Mesenteric fat pad (tissue), 1 donor: ENCODE measurements at places on chromosomes 7 and 10. TPM values are rescaled to one million over a fixed set of nuclear protein-coding genes. Genes with fewer than 3 reads are reported as not detected.

DNA sequence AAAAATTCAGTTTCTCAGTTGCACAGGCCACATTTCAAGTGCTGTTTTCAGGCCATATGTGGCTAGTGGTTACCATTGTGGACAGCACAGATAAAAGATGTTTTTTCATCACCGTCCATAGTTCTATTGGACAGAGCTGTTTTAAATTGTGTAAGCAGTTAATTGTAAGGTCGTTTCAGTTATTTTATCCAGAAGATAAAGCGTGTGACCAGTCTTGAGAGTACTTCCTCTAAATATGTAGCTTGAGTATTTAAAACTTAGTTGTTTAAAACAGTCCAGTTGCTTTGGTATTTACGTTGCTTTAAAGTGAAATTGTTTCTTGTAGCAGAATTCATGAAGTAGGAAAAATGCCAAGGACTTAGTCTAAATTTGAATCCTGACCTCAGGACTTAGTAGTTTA lies 66.9 kb downstream of the ZNRF2 start:
- no peak for DNase-seq

DNA sequence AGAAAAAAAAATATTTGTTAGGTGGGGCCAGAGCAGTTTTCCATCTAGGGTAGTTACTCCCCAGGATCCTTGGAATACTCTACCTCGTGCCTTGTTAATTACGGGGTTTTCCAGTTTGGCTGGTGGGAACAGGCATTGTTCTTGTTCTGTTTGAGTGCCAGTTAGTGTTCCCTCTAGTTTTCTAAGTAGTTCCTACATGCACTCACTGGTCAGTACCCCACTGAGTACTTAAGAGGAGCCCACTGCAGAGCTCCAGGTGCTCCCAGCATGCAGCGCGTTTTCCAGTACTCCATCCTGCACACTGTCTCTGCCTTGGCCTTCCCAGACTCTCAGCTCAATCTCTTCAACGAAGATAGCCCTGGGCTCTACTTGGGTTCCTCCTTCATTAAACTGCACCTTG lies 58.0 kb downstream of the AHCYL2 start:
- no peak for DNase-seq

GRCh38 chr7:33674804-33675411 lies 230.4 kb upstream of the BMPER start:
- no peak for DNase-seq

NUDT13 gene
- total RNA-seq, result 1.7 TPM

AMPH gene
- 16.4 TPM for total RNA-seq

GRCh38 chr7:26515314-26515842 lies 223.7 kb downstream of the SNX10 start:
- no peak for DNase-seq

GRCh38 chr7:13240349-13240748 lies 552.9 kb downstream of the ARL4A start:
- no peak for DNase-seq

GRCh38 chr10:3622427-3622826 lies 162.6 kb downstream of the KLF6 start:
- no peak for DNase-seq

- no peak for DNase-seq
These were observed 28.8 kb downstream of the XPNPEP1 start for GRCh38 chr10:109894516-109894915.

DNA sequence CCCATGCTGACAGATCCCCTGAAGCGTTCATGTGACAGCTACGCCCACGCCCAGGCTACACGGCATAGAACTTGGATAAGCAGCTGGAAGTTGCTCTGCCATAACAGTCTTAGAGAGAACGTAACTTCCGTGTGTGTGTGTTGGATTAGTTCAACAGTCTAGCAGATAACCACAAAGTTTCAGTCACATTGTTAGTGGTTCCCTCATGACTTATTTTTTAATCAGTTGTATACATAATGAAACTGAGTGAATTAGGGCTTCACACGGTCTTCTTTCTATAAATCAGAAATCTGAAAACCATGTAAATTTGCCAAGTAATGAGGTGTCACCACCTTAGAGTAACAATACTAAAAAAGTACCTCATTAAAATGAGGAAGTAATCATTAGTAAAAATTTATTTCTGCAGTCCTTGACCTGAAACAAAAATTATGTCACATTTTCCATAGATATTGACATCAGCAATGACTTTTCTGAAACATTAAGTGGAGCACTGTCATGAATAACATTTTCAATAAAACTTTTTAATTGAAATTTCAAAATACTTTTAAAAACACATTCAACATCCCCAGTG lies 21.7 kb upstream of the MACC1 start:
- DNase-seq, result no peak

DNA sequence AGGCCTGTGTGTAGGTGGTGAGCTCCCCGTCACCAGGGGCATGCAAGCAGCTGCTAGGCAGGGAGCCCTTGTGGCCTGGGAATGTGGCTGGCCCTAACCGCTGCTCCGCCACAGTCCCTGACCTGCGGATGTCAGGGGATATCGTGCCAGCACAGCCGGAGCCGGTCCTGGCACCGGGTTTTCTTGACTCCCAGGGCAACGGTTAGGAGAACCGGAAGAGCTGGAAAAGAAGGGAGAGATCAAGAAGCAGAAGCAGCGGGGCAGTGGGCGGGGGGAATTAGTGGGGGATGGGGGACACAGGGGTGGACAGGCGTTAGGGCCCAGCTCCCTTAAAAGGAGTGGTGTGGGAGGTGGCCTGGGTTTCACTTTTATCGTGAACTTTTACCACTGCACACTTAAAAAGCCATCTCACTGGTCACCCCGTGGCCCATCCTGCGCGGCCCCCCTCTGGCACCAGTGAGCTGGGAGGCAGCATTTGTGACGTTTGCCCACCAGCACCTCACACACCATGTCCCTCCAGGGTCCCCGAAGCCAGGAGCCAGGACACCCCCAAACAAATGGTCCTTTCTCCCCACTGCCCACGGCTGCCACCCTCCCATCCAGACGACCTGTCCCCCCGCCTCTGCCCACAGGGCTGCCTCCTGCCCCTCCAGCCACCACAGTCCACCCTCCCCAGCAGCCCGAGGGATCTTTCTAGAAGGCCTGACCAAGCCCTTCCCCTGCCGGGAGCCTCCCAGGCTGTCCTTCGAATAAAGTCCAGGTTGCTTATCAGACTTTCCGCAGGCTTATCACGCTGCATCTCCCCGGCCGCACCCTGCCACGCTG lies 1.8 kb upstream of the MICALL2 start:
- no peak for DNase-seq

- no peak for DNase-seq
These were observed 8.4 kb downstream of the OSBPL3 start for GRCh38 chr7:24971333-24972165.

FAM237B gene
- total RNA-seq, result not detected

GRID2IP gene
- not detected for total RNA-seq

TAC1 gene
- total RNA-seq, result 1.5 TPM

DNA sequence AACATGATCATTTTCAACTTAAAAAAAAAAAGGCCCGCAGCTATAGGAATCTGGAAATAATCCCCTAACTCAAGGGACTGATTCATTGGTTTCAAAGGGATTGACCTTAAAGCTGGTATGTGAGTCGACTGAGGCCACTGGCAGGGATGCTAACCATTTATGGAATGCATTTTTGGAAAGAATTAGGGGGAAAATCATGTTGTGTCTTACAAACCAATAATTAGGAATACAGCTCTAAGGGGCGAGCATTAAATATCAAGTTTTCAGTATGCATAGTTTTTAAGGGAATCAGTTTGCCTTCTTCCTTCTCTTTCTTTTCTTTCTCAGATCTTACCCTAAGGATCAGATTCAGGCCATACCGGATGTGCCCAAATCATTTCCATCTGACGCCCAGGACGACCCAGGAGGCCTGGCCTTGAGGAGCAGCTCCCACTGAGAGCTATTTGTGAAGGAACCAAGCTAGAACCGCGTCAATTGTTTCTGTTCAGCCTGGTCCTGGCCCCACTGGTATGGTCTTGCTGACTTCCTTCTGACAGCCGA lies 48.7 kb downstream of the BPGM start:
- no peak for DNase-seq

GRCh38 chr7:152120210-152120609 lies 94.7 kb downstream of the GALNT11 start:
- no peak for DNase-seq

SLC18A3 gene
- total RNA-seq, result not detected

- DNase-seq, result no peak
These were observed 102.1 kb upstream of the PDGFA start for GRCh38 chr7:621572-622285.

GRCh38 chr10:47136866-47137265 lies 163.1 kb upstream of the GDF10 start:
- DNase-seq, result no peak

DNA sequence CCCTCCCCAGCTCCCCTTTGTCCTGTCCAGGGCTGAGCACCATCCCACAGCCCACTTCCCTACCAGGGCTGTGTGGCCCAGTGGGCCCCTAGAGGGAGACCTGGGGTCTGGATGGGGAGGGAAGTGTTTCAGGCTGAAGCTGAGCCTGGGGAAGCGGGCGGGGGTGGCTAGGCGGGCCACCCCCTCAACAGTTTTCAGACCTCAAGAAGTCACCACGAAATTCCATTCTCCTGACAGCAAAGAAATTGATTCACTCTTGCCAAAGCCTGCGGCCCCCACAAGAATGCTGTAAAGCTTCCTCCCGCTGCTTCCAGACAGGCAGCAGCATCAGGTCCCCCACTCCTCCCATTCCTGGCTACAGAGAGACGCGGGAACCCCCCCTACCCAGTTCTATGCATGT lies 2.5 kb upstream of the LFNG start:
- no peak for DNase-seq
